EL (cell line): ENCODE measurements at places on chromosomes 3 and 15.

DNA sequence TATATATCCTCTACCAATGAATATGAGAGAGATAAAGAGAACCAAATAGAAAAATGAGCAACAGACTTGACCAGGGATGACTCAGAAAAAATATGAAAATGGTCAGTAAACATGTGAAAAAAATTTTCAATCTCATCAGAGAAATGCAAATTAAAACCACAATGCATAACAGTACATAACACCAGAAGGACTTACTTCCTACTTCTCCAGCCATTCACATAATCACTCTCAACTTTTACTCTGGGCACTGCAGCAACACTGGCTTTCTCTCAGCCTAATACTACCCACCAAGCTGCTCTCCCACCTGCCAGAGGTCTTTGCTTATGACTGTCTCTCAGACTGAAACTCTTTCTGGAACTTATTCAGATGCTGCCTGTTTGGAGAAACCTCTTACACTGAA is 49.4 kb downstream of the DPH6 start:
- no peak for DNase-seq

DNA sequence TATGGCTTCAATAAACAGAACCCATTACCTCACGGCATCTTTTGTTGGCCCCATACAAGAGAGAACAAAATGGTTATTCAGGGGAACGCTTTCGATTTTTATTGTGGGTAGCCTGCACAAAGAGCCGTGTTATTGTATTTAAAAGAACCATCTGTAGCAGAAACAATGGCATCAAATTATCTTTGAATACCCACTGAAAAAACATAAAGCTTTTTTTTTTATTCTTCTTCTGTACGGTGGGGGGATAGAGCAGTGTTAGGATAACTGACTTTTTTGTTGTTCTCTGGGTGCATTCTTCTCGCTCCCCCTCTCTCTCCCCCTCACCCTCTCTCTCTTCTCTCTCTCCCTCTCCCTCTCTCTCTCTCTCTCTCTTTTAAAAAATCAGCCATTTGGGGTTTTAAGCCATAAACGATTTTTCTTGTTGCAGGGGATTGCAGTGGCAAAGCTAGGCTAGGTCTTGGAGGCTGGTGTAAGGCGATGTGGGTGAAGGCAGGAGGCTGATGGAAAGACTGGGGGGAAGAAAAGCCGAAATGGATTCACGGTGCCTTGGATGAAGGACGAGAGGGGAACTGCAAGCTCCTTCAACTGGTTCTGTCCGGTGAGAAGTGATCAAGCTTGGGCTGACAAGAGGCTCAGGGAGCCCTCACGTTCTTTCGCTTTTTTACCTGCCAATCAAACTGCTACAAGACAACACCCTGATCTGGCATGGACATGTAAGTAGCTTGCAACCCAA is 12.4 kb upstream of the SOX2 start:
- no peak for DNase-seq

- DNase-seq, result no peak
These were observed 136.5 kb downstream of the SERPINI1 start for GRCh38 chr3:167872032-167872431.

- peak; percentile 31 for DNase-seq
These were observed 1.1 kb upstream of the CSRNP1 start for GRCh38 chr3:39154280-39155021.

- no peak for DNase-seq
These were observed 232.8 kb downstream of the CPNE4 start for GRCh38 chr3:131802029-131802428.

- peak; percentile 6 for DNase-seq
These were observed 49.0 kb downstream of the LARS2 start for GRCh38 chr3:45437383-45437782.

- peak; percentile 31 for DNase-seq
These were observed 38.9 kb upstream of the CLRN1 start for GRCh38 chr3:151011427-151011826.

- peak; percentile 9 for DNase-seq
These were observed 185.2 kb downstream of the FOXP1 start for GRCh38 chr3:71398157-71398836.

GRCh38 chr15:61892140-61892539 is 168.1 kb downstream of the VPS13C start:
- DNase-seq, result no peak

DNA sequence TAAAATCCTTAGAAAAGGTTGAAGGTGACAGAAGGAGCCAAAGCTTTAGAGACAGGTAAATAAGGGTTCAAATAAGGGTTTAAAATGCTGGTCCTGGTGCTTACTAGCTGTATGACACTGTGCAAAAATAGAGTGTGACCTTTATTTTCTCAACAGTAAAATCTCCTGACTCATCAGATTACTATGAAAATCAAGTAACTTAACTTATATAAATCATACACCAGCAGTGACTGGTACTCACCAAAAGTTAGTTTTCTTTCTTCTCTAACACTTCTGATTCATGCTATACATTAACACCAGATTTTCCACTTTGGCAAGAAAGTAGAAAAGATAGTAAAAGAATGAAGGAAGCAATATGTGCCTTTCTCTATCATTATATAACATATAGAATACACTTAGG is 205.9 kb upstream of the GBE1 start:
- DNase-seq, result no peak

DNA sequence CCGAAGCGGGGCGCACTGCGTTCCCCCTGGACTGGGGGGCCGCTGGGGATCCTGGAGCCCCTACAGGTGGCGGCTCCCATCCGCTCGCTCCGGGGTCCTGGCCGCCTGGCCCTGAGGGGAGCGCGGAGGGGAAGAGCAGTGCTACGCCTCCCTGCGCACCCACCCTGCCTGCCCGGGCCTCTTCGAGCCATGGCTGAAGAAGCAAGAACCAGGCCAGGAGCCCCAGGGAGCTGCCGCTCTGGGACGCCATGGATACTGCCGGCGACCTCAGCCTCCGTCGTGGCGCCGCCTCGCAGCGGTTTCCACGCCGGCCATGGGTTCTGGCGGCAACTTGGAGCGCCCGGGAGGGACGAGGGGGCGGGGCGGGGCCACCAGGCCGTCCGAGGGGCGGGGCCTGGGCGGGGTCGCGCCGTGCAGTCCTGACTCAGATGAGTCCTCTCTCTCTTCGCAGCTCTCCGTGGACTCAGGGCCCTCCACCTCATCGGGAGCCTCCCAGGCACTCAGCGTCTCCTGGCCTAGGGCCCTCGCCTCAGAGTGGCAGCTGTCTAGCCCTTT is 50.9 kb downstream of the MYL3 start:
- DNase-seq, result peak; percentile 75

DNA sequence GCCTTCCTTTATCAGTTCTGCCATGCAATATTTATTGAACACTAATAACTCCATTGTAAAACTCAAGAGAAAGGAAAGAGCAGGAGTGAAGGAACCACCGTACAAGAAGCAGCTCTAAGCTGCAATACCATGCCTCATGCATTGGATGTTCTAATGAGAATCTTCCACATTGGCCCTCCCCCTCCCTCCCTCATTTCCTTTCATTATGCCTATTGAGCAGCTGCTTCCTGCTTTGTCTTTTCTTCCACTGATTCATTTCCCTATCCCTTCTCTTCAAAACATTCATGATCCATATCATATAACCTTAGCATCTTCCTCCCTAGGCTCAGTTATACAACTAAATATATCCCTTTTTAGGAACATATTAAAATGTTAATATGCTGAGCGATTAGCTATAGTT is 698.7 kb upstream of the GOLIM4 start:
- DNase-seq, result no peak

DNA sequence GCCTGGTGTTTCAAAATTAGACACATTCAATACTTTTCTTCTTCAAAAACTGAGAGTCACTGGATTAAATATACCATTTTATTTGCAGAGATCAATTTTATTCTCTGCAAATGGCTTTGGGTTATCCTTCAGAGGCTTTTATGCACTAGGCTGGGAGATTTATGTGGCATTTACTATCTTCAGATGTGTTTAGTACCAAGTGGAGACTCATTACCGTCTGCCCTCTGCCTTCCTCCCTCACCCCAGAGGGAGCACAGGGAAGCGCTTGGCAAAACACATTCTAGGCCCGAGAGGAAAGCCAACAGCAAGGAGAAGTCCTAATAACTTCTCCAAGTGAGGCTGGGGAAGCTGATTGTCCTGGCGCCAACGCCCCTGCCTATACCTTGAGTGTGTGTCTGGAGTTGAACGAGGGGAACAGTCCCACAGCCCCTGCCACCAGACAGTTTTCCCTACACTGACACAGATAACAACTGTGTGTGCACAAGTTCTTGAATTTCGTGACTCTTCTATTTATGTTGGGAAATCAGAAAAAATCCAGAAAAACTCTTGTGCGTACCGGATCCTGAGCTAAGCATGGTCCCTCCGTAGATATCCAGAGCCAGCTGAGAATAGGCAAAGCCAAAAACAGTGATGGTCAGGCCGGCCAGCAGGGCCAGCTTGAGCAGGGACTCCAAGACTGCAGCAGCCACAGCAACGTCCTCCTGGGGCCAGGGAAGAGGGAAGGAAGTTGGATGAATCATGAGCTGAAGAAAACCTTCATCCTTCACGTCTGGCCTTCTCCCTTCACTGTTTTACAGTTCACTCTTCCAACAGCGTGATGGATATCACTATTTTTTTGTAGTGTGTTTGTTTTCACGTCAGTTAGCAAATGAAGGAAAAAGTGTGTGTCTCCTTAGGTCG is 26.6 kb downstream of the RFT1 start:
- DNase-seq, result no peak

GRCh38 chr3:88385090-88385489 is 235.3 kb downstream of the C3orf38 start:
- DNase-seq, result no peak

DNA sequence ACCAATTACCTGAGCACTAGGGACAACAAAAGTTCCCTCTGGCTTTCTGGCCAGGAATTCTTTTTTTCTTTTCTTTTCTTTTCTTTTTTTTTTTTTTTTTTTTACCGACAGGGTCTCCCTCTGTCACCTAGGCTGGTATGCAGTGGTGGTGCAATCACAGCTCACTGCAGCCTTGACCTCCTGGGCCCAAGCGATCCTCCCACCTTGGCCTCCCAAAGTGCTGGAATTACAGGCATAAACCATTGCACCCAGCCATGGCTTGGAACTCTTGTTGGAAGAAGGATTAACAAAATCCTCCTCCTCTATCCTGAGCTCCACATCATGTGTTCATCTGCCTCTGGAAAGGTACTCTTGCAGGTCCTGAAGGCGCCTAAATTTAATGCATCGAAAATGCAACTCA is 2.9 kb upstream of the LTF start:
- no peak for DNase-seq

DNA sequence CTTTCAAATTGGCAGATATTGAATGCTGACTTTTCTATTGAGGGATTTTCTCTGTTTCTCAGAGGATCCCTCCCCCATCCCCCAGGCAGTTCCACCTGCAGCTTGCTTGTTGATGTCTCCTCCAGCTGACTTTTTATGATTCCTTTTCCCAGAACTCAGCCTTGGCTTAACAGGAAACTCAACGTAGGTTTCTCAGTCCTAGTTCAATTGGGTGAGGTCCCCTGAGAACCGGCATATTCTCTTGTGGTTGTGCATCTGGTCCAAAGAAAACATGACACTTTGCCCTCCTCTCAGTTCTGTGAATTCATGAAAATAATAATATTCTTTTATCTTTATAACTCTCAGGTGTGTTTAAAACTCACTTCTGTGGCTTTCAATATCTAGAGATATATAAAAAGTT is 1222.1 kb downstream of the OTOL1 start:
- DNase-seq, result no peak

GRCh38 chr3:99373088-99373845 is 265.1 kb upstream of the COL8A1 start:
- no peak for DNase-seq

DNA sequence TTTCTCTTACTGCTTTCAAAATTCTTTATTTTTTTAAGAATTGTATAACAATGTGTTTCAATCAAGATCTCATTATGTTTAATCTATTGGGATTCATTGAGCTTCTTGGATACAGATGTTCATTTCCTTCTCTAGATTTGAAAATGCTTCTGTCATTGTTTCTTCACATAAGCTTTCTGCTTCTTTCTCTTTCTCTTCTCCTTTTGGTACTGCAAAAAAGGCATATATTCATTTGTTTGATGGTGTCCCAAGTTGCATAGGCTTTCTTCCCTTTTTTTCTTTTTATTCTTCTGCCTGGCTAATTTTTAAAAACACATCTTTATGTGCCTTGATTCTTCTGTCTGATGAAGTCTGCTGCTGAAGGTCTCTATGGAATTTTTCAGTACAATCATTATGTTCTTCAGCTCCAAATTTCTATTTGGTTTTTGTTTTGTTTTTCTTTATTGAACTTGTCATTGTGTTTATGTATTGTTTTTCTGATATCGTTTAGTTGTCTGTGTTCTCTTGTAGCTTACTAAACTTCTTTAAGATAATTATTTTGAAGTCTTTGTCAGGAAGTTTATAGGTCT is 88.9 kb downstream of the DTWD1 start:
- DNase-seq, result no peak

GRCh38 chr15:32819448-32819847 is 101.6 kb downstream of the GREM1 start:
- peak; percentile 39 for DNase-seq

DNA sequence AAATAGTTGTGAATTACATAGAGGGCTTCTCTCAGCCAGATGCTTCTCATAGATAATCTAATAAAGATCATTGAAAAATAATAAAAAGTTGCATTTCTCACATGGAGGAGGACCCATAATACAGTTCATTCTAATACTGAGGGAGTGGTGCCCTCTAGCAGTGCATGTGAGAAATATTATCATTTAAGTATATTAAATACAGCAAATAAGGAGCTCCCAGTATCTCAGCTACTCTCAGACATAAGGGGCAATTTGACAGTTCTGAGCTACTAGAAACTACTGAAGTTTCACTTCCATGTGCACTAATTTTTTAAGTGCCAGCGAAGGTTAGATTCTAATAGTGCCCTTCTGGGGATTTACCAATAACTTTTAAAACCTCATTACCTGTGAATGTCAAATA is 188.3 kb downstream of the IL5RA start:
- no peak for DNase-seq

GRCh38 chr3:42031808-42032480 is 59.2 kb upstream of the TRAK1 start:
- peak; percentile 70 for DNase-seq

- no peak for DNase-seq
These were observed 397.4 kb upstream of the TPM1 start for GRCh38 chr15:62644889-62645742.

GRCh38 chr15:91881569-91882297 is 28.2 kb downstream of the SLCO3A1 start:
- no peak for DNase-seq

DNA sequence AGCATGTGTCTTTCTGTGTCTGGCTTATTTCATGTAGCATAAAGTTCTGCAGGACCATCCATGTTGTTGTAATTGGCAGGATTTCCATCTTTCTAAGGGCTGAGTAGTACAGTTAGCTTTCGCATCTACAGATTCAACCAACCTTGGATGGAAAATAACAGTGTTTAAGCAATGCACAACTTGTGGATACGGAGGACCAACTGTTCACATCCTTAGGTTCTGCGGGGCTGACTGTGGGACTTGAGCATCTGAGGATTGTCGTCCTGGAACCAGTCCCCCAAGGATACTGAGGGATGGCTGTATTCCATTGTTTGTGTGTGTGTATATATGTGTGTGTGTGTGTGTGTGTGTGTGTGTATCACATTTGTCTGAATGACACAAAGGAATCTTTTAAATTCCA is 27.7 kb downstream of the ABHD17C start:
- DNase-seq, result no peak

GRCh38 chr3:41053220-41053619 is 146.1 kb upstream of the CTNNB1 start:
- no peak for DNase-seq

- no peak for DNase-seq
These were observed 262.1 kb downstream of the CNTN4 start for GRCh38 chr3:2360815-2361214.
